ENCODE measurements at places on chromosomes 5 and 9. TPM values are rescaled to one million over a fixed set of nuclear protein-coding genes. Genes with fewer than 3 reads are reported as not detected.

- no peak overlapping the region for H3K27ac ChIP-seq
- H3K36me3 ChIP-seq, result no peaks in the 10 kb centered on the region
- no peak for DNase-seq
- no peak overlapping the region for H3K4me3 ChIP-seq
- H3K4me1 ChIP-seq, result peaks cover 30% of the 10 kb centered on the region
These were observed 128.3 kb downstream of the BOD1 start for GRCh38 chr5:173488144-173488543.

BARHL1 gene
- total RNA-seq, result not detected

- H3K4me1 ChIP-seq, result peaks cover 17% of the 10 kb centered on the region
- H3K4me3 ChIP-seq, result no peak overlapping the region
- no peak for DNase-seq
- H3K27me3 ChIP-seq, result no peaks in the 10 kb centered on the region
- no peaks in the 10 kb centered on the region for H3K36me3 ChIP-seq
These were observed 5.1 kb upstream of the SMIM15 start for GRCh38 chr5:61167382-61167781.

DNA sequence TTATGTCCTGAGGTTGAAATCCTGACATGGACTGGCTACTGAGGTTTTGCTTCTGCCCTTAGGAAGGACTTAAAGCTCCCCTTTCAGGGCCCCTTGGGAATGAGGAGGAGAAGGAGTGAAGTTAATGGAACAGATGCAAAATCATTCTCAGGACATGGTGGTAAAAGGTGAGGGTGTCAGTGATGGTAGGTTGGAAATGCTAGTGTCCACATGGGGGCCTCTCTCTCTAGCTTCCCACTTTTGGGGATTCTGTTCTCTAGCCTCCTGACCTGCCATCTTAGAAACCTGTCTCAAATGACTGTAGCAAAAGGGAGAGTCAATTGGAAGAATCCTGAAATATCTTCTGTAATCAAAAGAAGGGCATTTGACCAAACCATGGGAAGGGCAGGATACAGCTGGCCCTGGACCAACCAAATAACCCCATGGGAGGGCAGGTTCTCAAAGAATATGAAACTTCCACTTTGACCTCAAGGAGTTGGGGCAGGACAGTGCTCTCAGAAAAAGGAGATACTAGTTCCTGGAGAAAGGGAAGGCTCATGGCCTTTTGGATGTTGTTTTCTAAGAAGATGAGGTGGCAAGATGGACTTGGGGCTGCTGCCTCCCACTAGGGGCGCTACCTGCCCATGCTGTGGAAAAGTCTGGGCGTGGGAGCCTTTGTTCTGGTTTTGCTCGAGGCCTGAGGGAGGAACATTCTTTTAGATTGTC is 21.2 kb upstream of the MLANA start:
- no peaks in the 10 kb centered on the region for H3K36me3 ChIP-seq
- H3K4me1 ChIP-seq, result no peaks in the 10 kb centered on the region
- H3K27ac ChIP-seq, result no peak overlapping the region
- DNase-seq, result no peak

- no peak overlapping the region for H3K4me3 ChIP-seq
- peaks cover 10% of the 10 kb centered on the region for H3K36me3 ChIP-seq
- H3K27me3 ChIP-seq, result no peaks in the 10 kb centered on the region
- DNase-seq, result no peak
- H3K27ac ChIP-seq, result peak overlapping the region; percentile 91
- peaks cover 42% of the 10 kb centered on the region for H3K4me1 ChIP-seq
These were observed 34.8 kb downstream of the BOD1 start for GRCh38 chr5:173581408-173582215.

- peaks cover 8% of the 10 kb centered on the region for H3K4me1 ChIP-seq
- H3K27me3 ChIP-seq, result no peaks in the 10 kb centered on the region
- H3K27ac ChIP-seq, result no peak overlapping the region
- H3K36me3 ChIP-seq, result peaks cover 10% of the 10 kb centered on the region
- no peak for DNase-seq
These were observed 133.5 kb downstream of the MED27 start for GRCh38 chr9:131946180-131946579.

FABP6 gene
- total RNA-seq, result not detected

- H3K27ac ChIP-seq, result no peak overlapping the region
- no peaks in the 10 kb centered on the region for H3K36me3 ChIP-seq
- H3K27me3 ChIP-seq, result peaks cover 16% of the 10 kb centered on the region
- H3K4me3 ChIP-seq, result no peak overlapping the region
- DNase-seq, result no peak
- H3K4me1 ChIP-seq, result no peaks in the 10 kb centered on the region
These were observed 10.9 kb upstream of the CARNMT1 start for GRCh38 chr9:75039009-75039408.

DDX4 gene
- not detected for total RNA-seq

- H3K27me3 ChIP-seq, result no peaks in the 10 kb centered on the region
- DNase-seq, result no peak
- H3K4me1 ChIP-seq, result peaks cover 5% of the 10 kb centered on the region
- no peak overlapping the region for H3K27ac ChIP-seq
- no peak overlapping the region for H3K4me3 ChIP-seq
These were observed 4.9 kb downstream of the ACOT12 start for GRCh38 chr5:81389025-81389424.

FGF1 gene
- total RNA-seq, result 6.9 TPM

MLANA gene
- total RNA-seq, result not detected

SNAPC3 gene
- total RNA-seq, result 38.1 TPM

GRCh38 chr5:31221001-31221400 is 27.5 kb downstream of the CDH6 start:
- no peak for DNase-seq
- H3K27ac ChIP-seq, result no peak overlapping the region
- peaks cover 39% of the 10 kb centered on the region for H3K4me1 ChIP-seq
- H3K4me3 ChIP-seq, result no peak overlapping the region
- peaks cover 11% of the 10 kb centered on the region for H3K36me3 ChIP-seq

- DNase-seq, result no peak
- no peaks in the 10 kb centered on the region for H3K27me3 ChIP-seq
- H3K27ac ChIP-seq, result no peak overlapping the region
- no peak overlapping the region for H3K4me3 ChIP-seq
- no peaks in the 10 kb centered on the region for H3K36me3 ChIP-seq
These were observed 15.9 kb upstream of the PFDN1 start for GRCh38 chr5:140318792-140319191.

DNA sequence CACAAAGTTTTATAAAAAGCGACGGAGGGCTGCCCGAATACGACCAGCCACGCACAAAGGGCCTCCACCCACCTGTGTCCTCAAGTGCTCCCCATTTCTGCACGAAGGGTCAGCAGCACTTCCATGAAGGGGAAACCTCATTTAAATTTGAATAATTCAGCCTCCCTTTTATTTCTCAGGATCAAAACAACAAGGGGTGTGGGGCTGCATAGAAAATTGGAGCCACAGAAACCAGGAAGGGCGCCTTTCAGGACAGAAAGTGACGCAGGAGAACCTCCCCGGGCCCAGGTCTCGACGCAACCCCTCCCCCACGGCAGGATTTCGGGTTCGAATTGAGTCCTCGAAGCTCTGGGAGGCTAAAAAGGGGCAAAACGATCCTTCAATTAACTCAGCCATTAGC is 2.1 kb downstream of the NRARP start:
- H3K36me3 ChIP-seq, result no peaks in the 10 kb centered on the region
- no peak for DNase-seq
- peaks cover 23% of the 10 kb centered on the region for H3K4me1 ChIP-seq
- no peak overlapping the region for H3K27ac ChIP-seq
- H3K27me3 ChIP-seq, result peaks cover 2% of the 10 kb centered on the region
- H3K4me3 ChIP-seq, result peak overlapping the region; percentile 54

DNA sequence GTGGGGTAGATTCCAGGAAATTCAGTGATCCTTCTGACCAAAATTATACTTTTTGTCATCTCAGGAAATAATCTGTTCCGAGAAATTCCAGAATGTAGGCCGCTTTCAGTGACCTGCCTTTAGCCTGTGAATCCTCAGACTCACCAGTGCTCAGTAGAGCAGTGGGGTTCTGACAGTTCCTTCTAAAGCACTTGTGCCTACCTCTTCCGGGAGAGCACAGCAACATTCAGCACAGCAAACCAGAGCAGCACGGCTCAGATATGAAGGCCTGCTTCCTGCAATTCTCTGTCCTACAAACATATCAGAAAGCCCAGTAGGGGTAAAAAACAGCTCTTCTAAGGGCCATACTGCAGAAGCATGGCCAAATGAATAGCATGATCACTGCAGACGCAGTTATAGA is 15.0 kb downstream of the FANCC start:
- H3K4me3 ChIP-seq, result no peak overlapping the region
- no peak overlapping the region for H3K27ac ChIP-seq
- H3K27me3 ChIP-seq, result no peaks in the 10 kb centered on the region
- peaks cover 29% of the 10 kb centered on the region for H3K4me1 ChIP-seq
- DNase-seq, result no peak
